ENCODE measurements at places on chromosomes 13 and 19.

DNA sequence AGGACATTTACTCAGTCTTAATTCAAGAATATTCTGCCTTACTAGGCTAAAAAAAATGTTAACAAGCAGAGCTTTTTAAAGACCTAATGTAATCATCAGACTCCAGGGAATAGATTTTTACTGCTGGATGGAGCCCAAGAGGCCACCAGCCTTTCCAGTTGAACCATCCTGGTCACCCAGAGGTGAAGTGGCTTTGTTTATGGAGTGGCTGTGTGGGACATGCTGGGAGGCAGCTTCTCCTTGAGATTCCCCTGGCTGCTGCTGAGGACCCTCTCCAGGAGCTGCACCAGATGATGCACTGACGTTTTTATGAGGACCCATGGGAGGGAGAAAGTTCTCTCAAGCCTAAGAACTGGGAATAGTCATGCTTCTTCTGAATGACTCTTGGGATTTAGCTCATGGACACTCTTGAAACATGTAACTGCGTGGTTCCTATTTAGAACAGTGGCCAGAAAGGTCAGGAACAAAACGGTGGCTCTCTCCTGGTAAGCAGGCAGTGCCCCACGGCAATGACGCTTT is 205.9 kb upstream of the MIR17HG start:
- DNase-seq: no peak

GRCh38 chr19:3335431-3336350 is 30.7 kb upstream of the NFIC start:
- DNase-seq: no peak

DNA sequence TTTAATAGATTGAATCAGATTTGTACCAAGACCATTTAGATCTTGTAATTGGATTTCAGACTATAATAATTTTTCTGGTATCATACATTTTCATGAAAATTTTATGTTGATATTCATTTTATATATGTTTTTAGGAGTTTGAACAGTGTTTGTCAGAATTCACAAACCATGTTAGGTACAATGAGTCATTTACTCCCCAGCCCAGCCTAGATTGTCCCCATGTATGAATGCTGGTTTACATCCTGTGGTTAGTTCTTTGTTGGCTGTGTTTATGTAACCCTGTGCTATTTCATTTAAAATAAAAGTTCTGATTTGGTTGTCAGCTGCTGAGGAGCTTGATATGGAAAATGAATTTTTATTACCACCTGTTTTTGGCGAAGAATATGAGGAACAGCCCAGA is 96.7 kb downstream of the GJA3 start:
- no peak for DNase-seq

DNA sequence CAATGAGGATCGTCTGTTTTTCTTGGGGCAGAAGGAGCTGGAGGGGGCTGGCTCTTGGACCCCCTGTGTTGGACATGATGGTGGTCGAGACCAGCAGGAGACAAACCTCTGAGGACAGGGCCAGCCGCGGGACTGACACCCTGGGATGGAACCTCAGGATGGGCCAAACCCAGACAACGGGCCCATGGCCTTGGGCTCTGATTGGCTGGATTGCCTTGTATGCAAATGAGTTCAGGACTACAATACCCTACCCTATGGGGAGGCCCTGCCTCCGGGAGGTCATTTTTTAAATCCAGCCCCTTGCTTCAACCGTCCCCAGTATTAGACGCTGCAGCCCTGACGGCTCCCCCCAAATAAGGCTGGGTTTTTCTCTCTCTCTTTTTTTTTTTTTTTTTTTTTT is 22.0 kb downstream of the SLC5A5 start:
- no peak for DNase-seq

DNA sequence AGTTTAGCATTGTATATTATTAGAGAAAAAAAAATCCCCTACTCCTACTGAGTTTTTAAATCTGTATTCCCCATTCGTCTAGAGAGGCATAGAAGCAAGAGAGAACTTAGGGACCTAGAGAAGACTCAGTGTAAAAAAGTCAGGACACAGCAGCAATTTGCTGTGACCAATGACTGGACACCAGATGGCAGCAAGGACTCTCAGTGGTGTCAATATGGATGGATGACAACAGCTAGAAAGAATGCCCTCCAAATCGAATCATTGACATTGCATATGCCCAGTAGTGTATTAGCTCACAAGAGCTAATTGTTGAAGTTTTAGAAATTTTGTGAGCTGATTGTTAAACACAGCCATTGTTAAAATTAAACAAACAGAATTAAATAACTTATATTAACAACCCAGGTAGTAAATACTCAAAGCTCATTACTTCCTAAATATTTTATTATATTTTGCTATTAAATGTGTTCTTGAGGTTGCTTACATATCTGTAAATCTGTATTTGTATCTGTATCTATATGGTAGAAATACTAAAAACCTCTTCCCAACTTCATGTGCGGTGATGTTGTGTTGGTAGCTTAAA is 43.9 kb downstream of the SIAH3 start:
- DNase-seq: peak; percentile 27

- DNase-seq: no peak
Measured at GRCh38 chr13:28321756-28322155, 173.2 kb downstream of the FLT1 start.
